ENCODE measurements at places on chromosomes 16 and 17. TPM values are rescaled to one million over a fixed set of nuclear protein-coding genes. Genes with fewer than 3 reads are reported as not detected.

Gene SLC16A13
- total RNA-seq, result 0.26 TPM

Gene GRAPL
- total RNA-seq, result under 0.01 TPM

Gene CDRT15L2
- not detected for total RNA-seq

Gene GNAO1
- 0.26 TPM for total RNA-seq

Gene VAT1L
- 86.9 TPM for total RNA-seq

Gene MYH8
- total RNA-seq, result not detected

Gene ERBB2
- total RNA-seq, result 24.7 TPM

Gene HNF1B
- total RNA-seq, result not detected

Gene HOXB1
- total RNA-seq, result not detected

Gene NOB1
- 28.0 TPM for total RNA-seq

Measured in fibroblast of lung (primary cell).